ENCODE measurements at places on chromosomes 7 and 10. TPM values are rescaled to one million over a fixed set of nuclear protein-coding genes. Genes with fewer than 3 reads are reported as not detected.

Gene LRGUK
- 1.0 TPM for total RNA-seq

Gene ANXA8L1
- total RNA-seq = not detected

Gene CDHR1
- total RNA-seq = not detected

Gene HSPA12A
- total RNA-seq = 1.8 TPM

Gene TMEM184A
- total RNA-seq = 23.1 TPM

Gene CLRN3
- not detected for total RNA-seq

Gene CALHM1
- total RNA-seq = not detected

Gene SLC29A3
- 3.9 TPM for total RNA-seq

Gene TMEM176A
- total RNA-seq = not detected

Gene LRRC4
- not detected for total RNA-seq

Gene TMEM270
- not detected for total RNA-seq

Gene IKZF1
- total RNA-seq = not detected

Gene CDH23
- not detected for total RNA-seq

Gene SAMD9L
- total RNA-seq = 2.8 TPM

Gene UTF1
- total RNA-seq = not detected

Gene MGAM2
- total RNA-seq = not detected

Gene SPDYE9
- total RNA-seq = not detected

Gene AFAP1L2
- total RNA-seq = 0.77 TPM

Gene WDR37
- 7.1 TPM for total RNA-seq

Gene FRMPD2
- total RNA-seq = 0.35 TPM

Gene ECD
- total RNA-seq = 108 TPM

Gene COL26A1
- total RNA-seq = not detected

Gene NEUROG3
- total RNA-seq = not detected

Gene FFAR4
- 1.5 TPM for total RNA-seq

Gene NANOS1
- total RNA-seq = 5.4 TPM

Gene ZNF107
- 4.8 TPM for total RNA-seq

Gene GPER1
- total RNA-seq = 4.9 TPM

Gene TMEM236
- not detected for total RNA-seq

Gene SLIT1
- total RNA-seq = not detected

Gene KCND2
- 0.17 TPM for total RNA-seq

Gene NUTM2B
- total RNA-seq = 1.4 TPM
